ENCODE measurements at places on chromosomes 16 and 17. TPM values are rescaled to one million over a fixed set of nuclear protein-coding genes. Genes with fewer than 3 reads are reported as not detected.

GDPD3 gene
- 1.1 TPM for total RNA-seq

GRCh38 chr17:45234641-45235415 is 13.1 kb downstream of the FMNL1 start:
- no peak for DNase-seq

- DNase-seq = no peak
These were observed 309.5 kb upstream of the PMFBP1 start for GRCh38 chr16:72481419-72481818.

DNA sequence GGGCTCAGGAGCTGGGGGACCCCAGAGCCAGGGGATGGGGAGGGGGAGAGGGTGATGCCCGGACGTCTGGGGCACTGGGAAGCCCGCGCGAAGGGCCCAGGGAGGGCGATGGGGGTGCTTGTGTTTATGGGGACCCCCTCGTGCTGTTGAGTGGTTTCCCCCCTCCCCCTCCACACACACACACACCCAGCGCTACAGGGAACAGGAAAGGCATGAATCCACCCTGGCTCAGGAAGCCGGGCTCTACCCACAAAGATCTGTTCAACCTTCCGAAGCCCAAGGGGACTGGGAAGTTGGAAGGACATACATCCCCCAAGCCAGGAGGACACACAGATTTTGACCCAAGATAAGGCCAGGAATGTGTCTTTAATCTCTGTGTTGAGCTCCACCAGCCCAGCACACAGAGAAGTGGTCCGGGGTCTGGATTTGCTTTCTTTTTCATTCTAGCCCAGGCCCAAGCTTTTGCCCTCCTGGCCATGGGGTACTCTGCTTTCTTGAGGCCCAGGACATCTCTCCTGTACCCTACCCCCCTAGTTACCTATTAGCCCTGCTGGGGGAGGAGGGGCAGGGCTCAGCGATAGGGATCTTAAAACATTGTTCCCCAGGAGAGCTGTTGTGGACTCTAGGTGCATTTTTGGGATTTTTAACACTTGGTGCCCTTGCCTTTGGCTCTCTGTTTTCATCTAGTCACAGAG is 1.2 kb downstream of the UBALD2 start:
- no peak for DNase-seq

DNA sequence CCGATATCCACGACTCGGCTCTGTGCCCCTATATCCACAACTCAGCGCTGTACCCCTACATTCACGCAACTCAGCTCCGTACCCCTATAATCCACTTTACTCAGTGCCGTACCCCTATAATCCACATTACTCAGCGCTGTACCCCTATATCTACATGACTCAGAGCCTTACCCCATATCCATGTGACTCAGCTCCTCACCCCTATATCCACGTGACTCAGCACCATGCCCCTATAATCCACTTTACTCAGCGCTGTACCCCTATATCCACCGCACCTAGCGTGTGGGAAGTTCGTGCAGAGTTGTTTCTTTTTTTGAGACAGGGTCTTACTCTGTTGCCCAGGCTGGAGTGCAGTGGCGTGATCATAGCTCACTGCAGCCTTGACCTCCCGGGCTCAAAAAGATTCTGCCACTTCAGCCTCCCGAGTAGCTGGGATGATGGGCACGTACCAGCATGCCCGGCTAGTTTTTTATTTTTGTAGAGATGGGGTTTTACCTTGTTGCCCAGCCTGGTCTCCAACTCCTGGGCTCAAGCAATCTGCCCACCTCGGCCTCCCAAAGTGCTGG is 17.4 kb downstream of the CYB5D2 start:
- DNase-seq = no peak

GRCh38 chr16:81601601-81602255 is 157.1 kb downstream of the CMIP start:
- DNase-seq = no peak

DNA sequence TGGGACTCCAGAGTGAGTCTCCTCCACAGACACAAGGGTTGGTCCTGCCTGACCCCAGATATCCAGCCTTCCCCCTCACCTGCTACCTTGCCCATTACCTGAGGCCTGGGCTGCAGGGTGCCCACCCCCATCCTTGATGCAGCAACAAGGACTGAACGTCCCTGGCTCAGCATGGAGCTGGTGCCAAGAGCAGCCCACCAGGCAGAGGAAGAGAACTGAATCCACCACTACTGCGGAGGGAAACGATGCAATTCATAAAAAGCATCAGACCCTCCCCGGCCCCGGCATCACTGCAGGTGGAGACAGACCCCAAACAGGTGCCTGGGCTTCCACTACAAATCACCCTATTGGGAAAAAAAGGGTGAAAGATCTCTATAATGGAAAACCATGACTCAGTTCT is 131.0 kb upstream of the TNRC6C start:
- DNase-seq = no peak

GRCh38 chr17:13337864-13338371 is 263.8 kb downstream of the HS3ST3A1 start:
- DNase-seq = peak; percentile 36

GRCh38 chr16:74297145-74297665 is 591 bp downstream of the PSMD7 start:
- peak; percentile 17 for DNase-seq

DNA sequence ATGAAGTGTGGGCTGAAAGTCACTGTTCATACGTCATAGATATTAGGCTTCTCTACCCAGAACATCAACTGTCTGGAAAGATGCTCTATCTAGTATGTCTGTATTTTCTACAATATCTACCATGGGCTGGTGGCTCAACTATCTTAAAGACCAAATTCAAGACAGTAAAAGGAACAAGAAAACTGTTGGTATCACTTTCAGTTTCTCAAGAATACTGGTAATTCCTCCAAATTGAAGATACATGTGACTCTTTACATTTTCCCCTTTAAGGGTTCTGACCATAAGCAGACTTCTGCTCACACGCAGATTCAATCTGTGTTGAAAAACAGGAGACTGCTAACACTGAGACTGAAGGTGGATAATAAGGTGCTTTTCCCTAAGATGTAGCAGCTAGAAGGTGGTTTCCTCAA is 24.2 kb downstream of the XPO6 start:
- DNase-seq = no peak

Measured in cerebellum (tissue), 4 donors.